ENCODE measurements at places on chromosomes 2 and 18.

DNA sequence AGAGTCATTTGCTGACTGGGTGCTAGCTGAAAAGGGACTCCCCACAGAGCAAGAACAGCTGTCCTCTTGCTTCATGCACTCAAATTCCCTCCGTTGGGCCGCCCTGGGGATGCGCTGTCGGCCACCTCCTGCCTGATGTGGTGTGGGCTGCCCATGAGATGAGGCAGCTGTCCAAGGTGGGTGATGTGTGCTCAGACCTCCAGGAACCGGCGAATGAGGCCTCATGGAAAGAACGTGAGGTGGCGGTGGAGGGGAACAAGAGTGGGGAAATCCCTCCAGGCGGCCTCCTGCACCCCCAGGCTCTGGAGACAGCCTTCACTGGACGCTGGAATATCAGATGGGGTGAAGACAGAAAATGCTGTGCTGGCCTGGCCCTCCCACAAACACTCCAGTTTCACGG is 79.8 kb downstream of the LONRF2 start:
- no peak for DNase-seq

GRCh38 chr18:33128581-33128980 is 311.9 kb downstream of the CCDC178 start:
- DNase-seq, result no peak

DNA sequence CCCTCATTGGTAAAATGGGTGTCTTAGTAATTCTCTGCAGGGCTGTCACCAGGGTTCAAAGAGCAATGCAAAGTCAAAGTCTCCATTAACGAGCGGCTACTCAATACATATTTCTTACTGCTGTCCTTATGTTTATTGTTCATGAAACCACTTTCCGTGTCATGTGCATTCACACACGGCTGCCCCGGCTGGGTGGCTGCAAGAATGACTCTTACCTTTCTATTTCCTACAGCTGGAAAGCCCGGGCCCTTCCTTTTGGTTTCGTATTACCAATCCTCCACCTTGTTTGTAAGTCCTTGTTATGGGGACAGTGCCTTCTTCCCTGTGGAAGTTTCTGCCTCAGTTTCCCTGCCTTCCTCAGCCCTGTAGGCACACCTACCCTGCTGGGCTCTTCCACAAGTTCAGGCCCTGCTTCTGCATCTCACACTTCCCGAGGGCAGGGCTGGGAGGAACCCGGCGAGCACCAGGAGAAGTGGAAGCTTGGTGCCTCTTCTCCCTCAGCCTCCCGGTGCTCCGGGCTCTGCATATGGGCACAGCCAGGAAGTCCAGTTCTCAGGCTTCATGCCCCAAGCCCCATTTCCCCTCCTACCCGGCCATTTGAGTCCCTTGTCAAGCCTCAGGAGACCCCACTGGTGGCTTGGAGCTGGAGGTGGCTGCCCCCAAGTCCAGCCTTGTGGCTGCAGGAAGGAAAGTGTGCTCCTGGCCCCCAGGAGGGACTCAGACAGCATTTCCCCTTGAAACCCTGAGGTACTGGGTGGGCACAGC is 18.7 kb upstream of the ACKR3 start:
- DNase-seq, result no peak

GRCh38 chr2:39127973-39128372 is 7.1 kb upstream of the SOS1 start:
- peak; percentile 85 for DNase-seq

DNA sequence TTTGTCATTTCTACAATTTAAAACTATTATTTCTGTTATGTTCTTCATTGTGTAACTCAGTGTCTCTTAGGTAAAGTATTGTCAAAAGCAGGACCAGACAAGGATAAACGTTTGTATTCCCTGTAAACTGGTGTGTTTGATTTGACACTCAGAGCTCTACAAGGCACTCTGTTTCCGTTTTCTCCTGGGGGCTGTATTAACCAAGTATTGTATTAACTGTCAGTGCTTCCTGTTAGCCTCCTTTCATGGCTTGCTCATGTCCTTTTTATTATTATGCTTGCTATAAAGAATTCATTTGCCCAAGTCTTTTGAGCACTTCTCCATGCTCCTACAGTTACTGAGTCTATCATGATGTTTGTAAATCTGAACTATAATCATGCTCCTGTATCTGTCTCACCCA is 323.7 kb downstream of the LPIN1 start:
- no peak for DNase-seq

DNA sequence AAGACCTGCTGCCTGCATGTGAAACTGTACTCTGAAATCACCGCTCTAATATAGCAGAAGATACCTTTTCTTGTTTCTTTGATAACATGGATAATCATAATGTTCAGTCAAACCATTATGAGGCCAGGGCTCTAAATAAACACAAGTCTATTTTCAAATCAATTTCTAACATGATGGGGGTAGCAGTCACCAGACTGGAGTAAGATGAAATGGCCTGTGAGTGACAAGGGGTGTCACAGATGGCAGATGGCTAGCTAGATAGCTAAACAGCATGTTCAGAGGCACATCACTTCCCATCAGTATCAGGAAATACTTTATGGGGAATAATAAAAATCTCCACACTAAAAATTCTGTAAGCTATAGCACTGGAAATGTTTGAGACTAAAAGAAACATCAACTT is 14.0 kb downstream of the MBD2 start:
- DNase-seq, result peak; percentile 28

DNA sequence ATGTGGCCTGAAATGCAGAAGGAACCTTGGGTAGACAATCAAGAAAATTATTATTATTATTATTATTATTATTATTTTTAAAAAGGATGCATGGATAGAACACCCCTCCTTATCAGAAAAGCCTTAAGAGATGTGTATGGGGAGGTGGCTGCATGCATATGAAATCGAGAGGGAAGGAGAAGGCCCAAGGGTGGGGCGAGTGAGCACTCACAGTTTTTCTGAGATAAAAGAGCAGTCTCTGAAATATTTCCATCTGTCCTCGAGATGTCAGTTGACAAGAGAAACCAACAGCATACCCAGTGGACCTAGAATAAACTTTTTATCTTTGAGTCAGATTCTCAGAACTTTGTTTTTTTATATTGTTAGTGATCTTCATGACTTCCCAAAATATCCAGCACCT is 282.9 kb downstream of the GPD2 start:
- peak; percentile 8 for DNase-seq

DNA sequence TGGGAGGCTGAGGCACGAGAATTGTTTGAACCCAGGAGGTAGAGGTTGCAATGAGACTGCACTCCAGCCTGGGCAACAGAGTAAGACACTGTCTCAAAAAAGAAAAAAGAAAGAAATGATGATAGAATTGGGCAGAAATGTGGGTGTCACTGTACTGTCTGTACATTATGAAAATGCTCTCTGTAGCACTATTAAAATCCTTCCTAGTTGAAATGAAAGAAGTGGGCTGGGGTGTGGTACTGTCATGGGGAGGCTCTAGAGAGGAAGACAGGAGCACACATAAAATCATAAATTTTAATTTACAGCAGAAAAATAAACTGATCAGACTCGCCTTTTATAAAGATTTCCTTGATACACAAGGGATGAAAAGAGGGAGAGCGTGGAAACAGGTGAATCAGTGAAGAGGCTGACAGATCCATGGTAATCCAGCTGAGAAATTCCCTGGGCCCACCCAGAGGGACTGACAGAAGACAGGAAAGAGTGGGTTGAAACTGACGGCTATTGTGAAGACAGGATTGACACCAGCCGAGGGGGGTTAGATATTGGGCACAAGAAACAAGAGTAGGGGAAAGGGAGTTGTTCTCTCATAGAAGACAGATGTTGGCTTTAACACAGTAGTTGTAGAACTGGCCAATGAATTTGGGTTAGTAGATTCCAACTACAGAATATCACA is 96.4 kb upstream of the ATL2 start:
- DNase-seq, result no peak

DNA sequence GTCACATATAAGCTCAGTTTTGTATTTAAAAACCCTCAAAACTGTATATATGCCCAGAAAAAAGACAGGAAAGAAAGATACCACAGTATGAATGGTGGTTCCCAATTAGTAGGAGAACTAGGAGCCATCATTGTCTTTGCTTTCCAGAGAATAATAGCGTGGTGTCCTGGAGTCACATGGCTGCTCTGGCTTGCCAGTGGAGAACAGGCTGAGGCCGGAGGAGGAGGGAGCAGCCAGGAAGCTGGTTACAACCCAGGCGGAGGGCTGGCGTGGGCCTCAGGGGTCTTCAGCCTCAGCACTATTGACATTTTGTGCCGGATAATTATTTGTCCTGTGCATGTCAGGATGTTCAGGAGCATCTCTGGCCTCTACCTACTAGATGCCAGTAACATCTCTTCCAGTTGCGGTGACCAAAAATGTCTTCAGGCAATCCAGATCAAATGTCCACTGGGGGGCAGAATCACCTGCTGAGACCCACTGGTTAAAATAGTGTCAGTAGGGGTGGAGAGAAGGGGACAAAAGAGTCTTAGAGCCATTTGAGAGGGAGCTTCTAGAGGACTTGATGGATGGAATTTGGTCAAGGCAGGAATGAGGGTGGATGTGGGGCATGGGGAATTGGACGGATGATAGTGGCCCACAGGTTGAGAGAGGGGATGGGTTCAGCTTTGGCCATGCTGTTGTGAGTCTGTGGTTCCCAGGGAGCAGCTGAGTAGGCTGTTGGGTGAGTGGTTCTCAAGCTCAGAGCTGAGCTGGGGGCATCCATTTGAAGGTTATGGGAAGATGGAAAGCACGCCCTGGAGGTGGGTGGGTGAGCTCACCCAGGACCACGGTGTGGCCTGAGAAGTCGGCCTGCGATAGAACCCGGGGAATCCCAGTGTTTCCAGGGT is 144.9 kb downstream of the AGAP1 start:
- DNase-seq, result peak; percentile 13

GRCh38 chr2:119366649-119367471 is at the start of the genes C2orf76 and DBI:
Gene C2orf76, minus strand, starts transcription at chr2:119366834. Its CDS starts 26,875 bp downstream, at chr2:119339959.
Gene DBI, plus strand, starts transcription at chr2:119366977. Its CDS starts 75 bp downstream, at chr2:119367052.
- peak; percentile 98 for DNase-seq

GRCh38 chr2:207801259-207801658 is 31.6 kb upstream of the FZD5 start:
- peak; percentile 51 for DNase-seq

GRCh38 chr2:17981936-17982335 is 103.5 kb downstream of the KCNS3 start:
- no peak for DNase-seq

DNA sequence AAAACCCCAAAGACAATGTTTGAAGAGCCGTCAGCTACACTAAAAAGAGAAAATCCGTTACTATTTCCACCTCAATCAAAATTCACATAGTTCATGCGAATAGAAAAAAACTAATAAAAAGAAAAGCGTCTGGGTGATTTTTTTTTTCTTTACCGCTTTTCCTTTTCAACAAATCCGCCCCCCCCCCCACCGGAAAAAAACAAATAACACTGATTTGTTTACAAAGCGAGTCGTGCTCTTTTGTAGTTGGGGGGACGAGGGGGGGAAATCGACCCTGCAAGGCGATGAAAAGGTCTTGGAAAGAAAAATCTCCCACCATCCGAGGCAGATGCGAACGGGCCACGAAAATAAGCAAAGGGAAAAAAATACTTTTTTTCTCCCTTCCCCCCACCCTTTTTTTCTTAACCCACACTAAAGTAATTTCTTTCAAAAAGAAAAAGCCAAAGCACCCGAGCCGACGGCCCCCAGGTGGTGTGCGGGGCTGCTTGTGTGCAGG is 638 bp downstream of the ZNF521 start:
- DNase-seq, result peak; percentile 36

- peak; percentile 90 for DNase-seq
Observed at GRCh38 chr2:69177785-69178636, 165.0 kb downstream of the ANTXR1 start.

DNA sequence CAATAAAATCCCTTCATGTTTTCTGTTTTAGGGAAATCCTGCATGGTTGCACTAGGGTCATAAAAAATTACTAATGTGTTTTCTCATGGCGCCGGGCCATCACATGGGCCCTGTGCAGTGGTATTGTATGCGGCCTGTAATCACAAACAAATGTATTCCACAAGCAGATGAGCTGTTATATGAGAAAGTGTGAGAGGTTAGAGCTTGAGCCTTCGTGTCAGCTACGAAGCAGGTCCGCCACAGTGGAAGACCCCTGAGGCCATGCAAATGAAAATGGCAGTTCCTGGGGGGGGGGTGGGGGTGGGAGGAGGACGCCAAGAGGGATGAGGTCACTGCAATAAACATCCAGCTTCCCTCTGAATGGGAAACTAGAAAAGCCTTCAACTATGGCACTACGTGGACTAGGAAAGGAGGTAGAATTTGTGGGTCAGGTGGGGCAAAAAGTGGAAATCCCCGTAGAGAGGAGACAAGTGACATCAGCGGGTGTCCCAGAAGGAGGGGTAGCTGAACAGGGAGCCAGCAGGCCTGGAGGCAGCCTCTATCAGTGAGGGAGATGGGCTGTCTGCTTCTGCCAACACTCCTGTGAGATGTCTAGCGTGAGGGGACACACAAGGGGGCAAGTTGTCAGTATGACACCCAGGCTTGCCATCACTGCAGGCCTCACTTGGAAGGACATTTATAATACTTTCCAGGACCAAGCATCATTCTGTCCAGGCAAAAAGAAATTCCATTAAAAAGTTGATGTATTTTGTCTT is 130.3 kb upstream of the CTAGE1 start:
- no peak for DNase-seq

- DNase-seq, result peak; percentile 14
Observed at GRCh38 chr2:9380702-9381628, 42.4 kb downstream of the ITGB1BP1 start.

DNA sequence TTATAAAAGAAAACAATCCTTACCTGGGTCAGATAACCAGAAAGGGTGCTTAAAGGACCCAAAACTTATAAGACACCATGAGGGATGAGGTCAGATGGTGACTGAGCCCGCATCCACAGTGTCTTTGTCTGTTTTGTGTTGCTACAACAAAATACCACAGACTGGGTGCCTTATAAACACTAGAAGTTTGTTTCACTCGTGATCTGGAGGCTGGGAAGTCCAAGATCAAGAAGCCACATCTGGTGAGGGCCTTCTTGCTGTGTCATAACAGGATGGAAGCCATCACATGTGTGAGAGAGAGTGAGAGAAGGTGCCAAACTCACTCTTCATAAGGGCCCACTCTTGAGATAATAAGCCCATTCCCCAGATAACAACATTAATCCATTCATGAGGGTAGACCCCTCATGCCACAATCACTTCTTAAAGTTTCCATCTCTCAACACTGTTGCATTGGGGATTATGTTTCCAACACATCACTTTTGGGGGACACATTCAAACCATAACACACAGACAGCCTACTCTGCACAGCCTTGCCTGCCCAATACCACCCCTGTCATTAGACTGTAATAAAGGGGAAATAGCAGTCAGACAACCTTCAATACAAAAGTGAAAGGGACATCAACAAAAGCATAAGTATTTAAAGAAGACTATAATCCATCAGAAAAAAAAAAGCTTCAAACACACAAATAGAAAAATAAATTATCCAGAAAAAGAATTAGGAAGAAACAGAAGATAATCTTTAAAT is 249.8 kb downstream of the ANAPC1 start:
- DNase-seq, result peak; percentile 63

- DNase-seq, result no peak
Observed at GRCh38 chr2:61045226-61045625, 20.4 kb upstream of the SANBR start.

- DNase-seq, result peak; percentile 74
Observed at GRCh38 chr18:33839452-33840211, 261.6 kb downstream of the ASXL3 start.
